ENCODE measurements at places on chromosomes 6 and 20. TPM values are rescaled to one million over a fixed set of nuclear protein-coding genes. Genes with fewer than 3 reads are reported as not detected.

DNA sequence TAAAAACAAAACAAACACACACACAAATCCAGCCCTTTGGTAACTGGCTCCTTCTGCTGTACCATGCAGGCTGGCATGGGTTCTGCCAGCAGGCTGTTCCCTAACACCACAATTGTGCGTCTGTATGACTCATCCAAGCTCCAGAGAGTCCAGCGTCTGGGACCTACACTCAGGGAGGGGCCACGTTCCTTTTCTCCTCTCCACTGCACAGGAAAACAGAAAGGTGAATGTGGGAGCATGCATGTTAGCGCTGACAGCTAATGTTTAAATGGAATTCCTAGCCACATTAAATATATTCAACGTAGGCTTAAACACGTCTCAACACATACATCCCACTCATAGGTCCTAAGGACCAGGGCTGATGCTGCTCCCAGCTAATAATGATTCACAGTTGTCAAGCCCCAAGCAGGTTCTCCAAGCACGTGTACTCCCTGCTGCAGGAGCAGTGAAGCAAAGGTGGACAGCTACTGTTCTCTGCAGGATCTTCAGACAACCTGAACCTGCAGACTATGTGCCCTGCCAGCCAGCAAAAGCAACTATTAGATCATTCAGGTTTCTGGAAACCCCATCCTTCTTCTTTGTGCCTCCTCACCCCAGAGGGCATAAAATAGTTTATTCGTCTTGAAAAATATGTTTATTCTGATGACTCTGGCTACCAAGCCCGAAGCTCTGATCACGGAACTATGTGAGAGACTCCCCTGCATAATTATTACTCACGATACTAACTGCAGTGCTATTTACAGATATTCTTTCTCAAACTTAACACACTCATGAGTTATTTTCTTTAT is 20.9 kb downstream of the MAP1LC3A start:
- peak; percentile 89 for DNase-seq

DNA sequence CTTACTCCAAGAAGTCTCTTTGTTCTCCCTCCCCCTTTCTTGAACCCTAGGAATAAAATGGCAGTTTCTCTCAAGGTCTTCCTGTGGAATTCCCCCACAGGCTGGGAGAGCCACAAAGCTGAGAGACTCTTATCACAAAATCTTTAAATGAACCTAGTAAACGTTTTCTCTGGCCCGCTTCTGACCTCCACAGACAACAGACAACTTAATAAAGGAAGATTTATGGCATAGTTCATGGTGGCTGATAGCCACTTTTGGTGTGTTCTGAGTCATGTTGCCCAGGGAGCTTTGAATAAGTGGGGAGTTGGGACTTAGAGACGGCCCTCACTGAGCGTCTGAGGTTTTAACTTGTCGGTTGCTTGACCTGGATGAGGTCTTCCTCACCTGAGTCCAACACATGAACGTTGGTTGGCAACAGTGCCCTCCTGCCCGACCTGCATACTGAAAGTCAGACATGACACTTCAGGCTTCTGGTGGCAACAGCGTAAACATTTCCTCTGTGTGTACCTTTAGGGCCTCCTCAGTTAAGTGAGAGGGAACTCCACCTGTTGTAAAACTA is 124.1 kb downstream of the FOXO3 start:
- peak; percentile 26 for DNase-seq

DNA sequence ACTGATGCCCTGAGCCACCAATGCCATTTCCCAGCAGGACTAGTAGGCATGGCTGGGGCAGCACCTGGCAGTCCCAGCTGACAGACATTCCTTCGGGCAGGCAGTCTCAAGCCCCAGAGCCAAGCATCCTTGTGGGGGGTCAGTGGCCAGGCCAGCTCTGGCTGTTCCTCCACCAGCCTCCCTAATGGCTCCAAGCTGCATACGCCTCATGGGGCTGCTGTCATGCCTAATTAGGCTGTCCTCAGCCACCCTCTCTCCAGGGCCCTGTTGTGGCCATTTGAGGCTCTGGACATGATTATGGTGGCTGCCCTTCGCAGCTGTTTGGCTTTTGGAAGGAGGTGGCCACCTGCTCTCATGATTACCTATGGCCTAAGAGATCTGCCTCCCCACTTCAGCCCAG is 79.4 kb downstream of the DLGAP4 start:
- DNase-seq = no peak

DNA sequence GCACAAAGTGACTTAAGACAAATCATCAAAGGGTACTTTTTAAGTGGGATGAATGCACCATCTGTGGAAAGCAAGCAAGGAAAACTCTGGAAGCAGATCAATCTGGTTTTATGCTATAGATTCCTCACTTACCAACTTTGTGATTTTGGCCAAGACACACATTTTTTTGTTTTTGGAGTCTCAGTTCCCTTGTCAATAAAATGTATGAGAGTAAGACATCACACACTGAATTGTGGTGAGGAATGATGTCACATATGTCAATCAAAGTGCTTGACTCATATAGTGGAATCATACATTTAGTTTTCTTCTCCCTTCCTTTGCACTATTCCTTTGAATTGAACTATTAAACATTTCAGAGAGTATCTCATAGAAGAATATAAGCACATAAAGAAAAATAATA is 620.5 kb upstream of the CITED2 start:
- DNase-seq = no peak

DNA sequence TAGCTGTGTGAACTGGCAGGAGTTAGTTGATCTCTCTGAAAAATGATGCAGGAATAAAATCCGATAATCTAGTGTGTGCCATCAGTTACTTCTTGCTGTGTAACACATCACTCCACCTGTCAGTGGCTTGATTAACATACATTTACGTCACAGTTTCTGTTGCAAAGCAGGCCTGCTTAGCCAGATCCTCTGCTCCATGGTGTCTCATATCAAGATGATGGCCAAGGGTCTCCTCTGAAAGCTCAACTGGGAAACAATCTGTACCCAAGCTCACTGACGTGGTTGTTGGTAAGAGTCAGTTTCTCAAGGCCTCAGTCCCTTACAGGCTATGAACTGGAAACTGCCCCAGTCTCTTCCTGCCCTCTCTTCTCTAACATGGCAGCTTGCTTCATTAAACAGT is 51.8 kb downstream of the FOXA2 start:
- DNase-seq = no peak

DNA sequence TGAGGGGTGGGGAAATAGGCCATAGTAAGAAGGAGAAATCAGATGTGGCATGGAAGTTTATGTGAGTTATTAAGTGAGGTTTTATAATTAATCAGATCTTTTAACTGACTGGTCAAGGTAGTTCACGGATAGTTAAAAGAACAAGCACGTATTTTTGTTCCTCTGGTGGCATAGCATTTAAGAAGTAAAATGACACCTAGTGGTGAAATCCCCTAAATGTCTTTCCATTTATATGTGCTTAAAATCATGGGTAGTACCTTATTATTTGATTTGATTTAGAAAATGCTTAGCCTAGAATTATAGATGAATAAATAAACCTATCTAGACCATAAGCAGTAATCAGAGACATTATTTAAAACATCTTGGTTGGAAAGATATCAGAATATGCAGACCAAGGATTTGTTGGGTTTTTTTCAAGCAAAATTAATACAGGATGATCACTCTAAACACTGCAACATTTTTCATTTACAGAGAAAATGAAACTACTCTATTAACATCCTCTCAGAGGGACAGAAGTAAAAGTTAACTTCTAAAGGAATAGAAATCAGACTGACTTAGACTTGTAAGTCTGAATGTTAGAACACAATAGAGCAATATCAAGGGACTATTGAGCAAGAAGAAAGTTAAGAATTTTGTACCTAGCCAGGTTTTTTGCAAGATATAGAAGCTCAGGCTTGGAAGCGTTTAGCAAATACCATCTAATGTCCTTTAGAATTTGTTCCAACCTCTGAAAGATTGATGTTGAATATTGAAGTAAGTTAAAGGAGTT is 81.1 kb downstream of the STXBP5 start:
- peak; percentile 72 for DNase-seq

- DNase-seq = peak; percentile 37
These were observed 996 bp upstream of the PRDM1 start for GRCh38 chr6:106084989-106085691.

- DNase-seq = no peak
These were observed 40.6 kb upstream of the SLCO4A1 start for GRCh38 chr20:62601714-62602113.

DNA sequence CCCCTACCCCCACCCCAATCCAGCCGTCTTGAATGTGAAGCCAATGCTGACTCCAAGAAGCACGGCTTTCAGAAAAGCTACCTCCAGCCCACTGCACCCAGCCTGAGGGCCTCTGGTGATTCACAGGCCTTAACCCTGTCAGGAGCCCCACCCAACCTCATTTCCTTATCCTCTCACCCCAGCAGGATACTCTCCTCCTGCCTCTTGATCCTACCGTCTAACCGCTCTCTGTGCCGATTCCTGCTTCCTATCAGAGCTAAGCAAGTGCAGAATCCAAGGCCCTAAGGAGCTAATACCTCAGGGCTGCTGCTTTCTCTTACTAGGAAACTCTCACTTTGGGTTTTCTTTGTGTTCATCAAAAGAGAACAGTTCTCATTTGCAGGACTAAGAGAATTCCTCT is 47.2 kb downstream of the TRERF1 start:
- no peak for DNase-seq

- peak; percentile 80 for DNase-seq
These were observed 236.0 kb upstream of the STXBP5 start for GRCh38 chr6:146968041-146968760.

DNA sequence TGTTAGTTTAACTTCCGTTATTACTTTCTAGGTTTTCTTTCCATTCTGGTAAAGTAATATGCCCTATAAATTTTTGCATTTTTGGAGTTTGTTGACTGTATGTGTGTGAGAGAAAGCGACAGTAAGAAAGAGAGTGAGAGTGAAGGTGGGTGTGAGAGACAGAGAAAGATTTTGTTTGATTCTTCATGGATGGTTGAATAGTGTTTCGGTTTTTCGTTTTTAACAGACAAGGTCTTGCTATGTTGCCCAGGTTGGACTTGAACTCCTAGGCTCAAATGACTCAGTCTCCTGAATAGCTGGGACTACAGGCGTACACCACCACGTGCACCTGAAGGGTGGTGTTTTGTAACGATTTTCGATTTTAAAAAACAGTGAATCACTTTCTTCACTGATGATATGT is 329.1 kb upstream of the RUNX2 start:
- DNase-seq = no peak

GRCh38 chr6:12865671-12866181 is 149.2 kb downstream of the PHACTR1 start:
- no peak for DNase-seq

- DNase-seq = no peak
These were observed 3.1 kb downstream of the BPIFB4 start for GRCh38 chr20:33082546-33082945.

DNA sequence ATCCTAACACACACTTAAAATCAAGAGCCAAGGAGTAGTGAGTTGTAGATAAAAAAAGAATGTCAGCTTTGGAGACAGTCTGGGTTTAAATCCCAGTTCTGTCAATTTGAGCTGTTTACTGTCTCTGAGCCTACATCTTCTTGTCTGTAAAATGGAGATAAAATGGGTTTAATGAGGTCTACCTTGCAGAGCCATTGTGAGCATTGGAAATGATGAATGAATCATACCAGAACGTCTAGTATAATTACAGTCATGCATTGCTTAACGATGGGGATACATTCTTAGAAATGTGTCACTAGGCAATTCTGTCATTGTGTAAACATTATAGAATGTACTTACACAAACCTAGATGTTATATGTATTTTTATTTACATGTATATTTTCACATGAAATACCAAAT is 17.6 kb upstream of the SGK2 start:
- no peak for DNase-seq

Gene ELOVL2
- total RNA-seq = under 0.01 TPM

Gene PAQR8
- 12.4 TPM for total RNA-seq

Gene UBD
- 5.8 TPM for total RNA-seq

Gene MUC22
- not detected for total RNA-seq

Gene EPPIN
- not detected for total RNA-seq

Gene PLN
- not detected for total RNA-seq

Gene MICA
- total RNA-seq = 57.9 TPM

Gene TUBB
- total RNA-seq = 692 TPM

Gene HLA-B
- 1,456 TPM for total RNA-seq

Gene CRIP3
- 0.34 TPM for total RNA-seq
